A172 (cell line): ENCODE measurements at places on chromosomes 2 and 18.

DNA sequence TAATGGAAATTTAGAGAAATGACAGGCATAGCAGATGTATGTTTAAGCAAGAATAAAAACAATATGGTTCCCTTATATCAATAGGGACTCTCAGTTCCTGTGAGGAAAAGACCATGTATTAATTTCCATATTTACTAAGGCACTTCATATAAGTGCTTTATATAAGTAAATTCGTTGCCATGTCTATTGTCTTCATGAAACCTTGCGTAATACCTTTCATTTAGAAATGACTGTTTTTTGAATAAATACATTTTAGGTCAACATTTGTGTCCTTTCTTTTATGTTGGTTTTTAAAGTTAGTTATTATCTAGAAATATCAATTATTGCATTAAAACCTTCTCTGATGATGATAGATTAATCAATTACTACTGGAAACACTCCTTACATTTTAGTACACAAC is 83.3 kb downstream of the KCNS3 start:
- no peak for DNase-seq

- no peak for DNase-seq
These were observed 124.5 kb downstream of the SMAD7 start for GRCh38 chr18:48826271-48826670.

- DNase-seq = no peak
These were observed 8.8 kb downstream of the RALB start for GRCh38 chr2:120261387-120262006.

GRCh38 chr2:14189929-14190328 is 442.6 kb upstream of the LRATD1 start:
- peak; percentile 61 for DNase-seq

GRCh38 chr18:12645254-12645653 is 12.7 kb downstream of the SPIRE1 start:
- DNase-seq = no peak

DNA sequence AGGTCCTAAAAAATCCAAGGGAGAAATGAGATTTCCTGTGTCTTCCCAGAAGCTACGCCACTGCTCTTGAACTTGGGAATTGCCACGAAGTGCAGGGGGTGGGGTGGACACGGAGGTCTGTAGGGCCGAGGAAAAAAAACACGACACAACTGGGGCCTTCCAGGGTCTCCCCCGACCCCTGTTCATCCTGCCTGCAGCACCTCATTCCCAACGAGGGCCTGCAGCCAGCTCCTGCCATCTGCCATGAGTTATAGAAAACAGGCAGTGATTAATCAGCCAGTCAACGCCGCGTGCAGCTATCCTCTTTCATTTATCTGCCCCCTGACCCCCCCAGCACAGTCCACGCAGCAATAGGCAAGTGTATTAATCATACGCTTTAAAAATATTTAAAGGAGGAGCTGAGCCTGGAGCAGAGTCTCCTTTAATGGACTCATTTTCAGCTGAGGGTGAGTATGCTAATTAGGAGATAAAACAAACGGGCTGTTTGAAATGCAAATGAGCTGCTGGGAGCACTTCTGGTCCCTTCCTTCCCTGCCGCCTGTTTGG is 209.9 kb downstream of the TFCP2L1 start:
- peak; percentile 99 for DNase-seq

GRCh38 chr18:57429167-57430078 is 5.8 kb upstream of the ONECUT2 start:
- no peak for DNase-seq

DNA sequence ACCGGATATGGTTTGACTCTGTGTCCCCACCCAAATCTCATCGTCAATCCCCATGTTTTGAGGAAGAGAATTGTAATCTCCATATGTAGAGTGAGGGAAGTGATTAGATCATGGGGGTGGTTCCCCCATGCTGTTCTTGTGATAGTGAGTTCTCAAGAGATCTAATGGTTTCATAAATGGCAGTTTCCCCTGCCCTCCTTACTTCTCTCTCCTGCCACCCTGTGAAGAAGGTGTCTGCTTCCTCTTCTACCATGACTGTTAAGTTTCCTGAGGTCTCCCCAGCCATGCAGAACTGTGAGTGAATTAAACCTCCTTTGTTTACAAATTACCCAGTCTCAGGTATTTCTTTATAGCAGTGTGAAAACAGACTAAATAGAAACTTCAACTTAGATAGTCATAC is 69.5 kb downstream of the SESTD1 start:
- DNase-seq = no peak

GRCh38 chr2:235508371-235509160 is 14.7 kb downstream of the AGAP1 start:
- DNase-seq = no peak

GRCh38 chr2:237025090-237025865 is 60.4 kb upstream of the COPS8 start:
- peak; percentile 57 for DNase-seq

DNA sequence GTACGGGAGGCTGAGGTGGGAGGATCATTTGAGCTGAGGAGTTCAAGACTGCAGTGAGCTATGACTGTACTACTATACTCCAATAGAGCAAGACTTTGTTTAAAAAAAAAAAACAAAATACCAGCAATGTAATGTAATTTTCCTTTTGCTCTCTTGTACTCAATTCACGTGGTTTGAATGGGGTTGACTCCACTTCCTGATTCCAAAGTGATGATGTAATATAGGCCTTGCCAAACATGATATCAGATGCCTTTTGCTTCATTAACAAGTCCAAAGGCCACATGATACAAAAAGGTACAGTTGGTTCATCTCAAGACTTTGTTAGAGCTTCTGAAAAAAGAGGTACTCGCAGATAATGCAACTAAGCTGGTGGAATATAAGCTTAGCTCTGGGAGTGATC is 321.8 kb downstream of the ZEB2 start:
- DNase-seq = peak; percentile 66

DNA sequence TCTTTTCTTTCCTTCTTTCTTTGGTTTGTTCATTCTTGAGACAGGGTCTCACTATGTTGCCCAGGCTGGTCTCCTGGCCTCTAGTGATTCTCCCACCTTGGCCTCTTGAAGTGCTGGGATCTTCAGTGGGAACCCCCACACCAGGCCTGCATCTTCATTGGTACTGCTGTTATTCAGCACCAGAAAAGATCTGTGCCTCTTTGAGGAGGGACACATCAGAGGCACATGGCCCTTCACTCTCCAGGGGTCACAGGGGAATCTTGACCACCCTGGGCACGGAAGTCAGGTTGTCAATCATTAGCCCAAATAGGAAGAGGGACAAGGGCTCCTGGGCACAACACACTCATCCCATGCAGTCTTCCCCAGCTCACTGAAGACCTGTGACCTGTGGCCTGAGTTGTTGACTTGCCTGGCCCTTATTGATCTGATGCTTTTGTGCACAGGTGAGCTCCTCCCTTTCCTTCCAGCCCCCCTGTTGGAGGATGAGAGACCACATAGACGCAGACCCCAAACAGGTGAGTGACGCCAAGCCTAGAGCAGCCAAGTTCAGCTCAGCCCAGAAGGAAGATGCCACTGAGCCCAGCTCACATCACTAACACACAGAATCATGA is 33.0 kb upstream of the ODC1 start:
- no peak for DNase-seq

DNA sequence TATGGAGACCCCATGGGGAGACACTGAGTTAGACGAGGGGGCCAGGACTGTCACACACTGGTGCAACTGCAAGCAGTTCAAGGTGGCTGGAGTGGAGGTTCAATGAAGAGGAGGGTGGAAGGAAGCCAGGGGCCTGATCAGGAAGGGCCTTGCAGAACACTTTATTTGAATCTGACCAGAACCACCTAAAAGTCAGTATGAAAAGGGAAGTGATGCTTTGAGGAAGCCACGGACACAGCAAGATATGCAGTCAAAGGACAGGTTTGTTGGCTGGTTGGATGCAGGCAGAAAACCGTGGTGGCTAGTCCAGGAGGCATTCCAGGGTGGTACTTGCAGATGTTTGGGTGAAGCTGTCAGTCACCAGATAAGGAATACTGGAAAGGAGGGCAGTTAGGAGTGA is 3.5 kb upstream of the FAM124B start:
- DNase-seq = no peak

GRCh38 chr2:142980246-142981068 is 103.0 kb downstream of the KYNU start:
- peak; percentile 61 for DNase-seq

DNA sequence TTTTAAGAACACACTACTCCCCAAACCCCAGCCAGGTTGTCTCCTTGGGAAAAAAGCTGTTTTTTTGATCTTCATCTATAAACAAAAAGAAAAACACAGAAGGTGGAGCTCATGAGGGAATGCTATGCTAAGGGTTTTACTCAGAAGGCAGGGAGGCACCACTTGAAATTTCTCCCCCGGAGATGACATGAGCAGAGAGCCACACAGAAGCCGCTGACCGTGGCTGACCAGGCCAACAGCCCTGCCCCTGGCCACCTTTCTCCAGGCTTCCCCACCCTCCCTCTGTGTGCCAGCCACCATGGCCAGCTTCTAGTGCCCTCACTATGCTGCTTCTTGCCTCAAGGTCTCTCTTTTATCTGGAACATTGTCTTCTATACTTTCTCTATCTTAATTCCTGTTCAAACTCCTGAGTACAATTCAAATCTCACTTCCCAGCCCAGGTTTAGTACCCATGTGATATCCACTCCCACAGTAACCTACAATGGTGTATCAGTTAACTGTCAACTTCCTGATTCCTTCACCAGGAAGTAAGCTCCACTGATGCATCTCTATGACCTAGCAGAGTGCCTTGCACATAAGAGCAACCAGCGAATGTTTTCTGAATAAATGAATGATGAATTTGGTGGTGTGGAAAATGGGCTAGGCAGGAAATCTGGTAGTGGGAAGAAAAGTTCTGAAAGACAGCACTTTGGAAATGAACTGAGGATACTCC is 15.3 kb downstream of the LAPTM4A start:
- DNase-seq = no peak

- DNase-seq = no peak
These were observed 223.2 kb downstream of the LDLRAD4 start for GRCh38 chr18:13441736-13442135.

DNA sequence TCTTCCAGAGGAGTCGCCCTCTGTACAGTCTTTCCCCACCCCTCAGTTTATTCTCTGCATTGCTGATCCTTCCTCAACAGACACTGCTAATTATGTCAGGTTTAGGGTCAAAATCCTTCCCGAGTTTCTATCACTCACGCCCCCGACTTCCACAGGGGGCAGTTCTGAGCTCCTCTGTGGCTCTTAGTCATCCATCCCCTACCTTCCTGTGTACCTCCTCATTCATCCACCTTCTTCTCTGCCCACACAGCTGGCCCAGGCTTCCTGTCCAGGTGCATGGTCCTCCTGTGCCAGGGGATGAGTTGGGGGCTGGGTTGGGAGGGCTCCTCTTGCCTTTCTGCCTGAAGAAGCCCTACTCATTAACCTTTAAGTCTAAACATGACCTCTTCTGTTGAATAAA is 202.9 kb downstream of the ARL4C start:
- DNase-seq = peak; percentile 57

GRCh38 chr2:240160291-240161086 is 20.0 kb upstream of the OTOS start:
- no peak for DNase-seq

DNA sequence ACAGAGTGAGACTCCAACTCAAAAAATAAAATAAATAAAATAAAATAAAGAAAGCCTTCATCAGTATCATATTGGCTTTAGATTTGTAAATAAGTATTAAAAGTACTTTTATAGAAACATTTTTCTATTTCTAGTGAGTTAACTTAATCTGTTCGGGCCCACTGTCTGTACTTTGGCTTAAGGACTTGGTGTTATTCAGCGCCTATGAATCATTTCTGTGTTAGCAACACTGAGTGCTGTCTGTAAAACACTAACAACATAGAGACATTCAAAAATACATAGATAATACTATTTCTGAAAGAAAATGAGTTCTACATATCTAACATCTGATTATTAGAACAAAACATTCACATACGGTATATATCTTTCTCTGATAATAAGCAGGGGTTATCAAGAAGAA is 221.5 kb upstream of the CDH19 start:
- DNase-seq = no peak

DNA sequence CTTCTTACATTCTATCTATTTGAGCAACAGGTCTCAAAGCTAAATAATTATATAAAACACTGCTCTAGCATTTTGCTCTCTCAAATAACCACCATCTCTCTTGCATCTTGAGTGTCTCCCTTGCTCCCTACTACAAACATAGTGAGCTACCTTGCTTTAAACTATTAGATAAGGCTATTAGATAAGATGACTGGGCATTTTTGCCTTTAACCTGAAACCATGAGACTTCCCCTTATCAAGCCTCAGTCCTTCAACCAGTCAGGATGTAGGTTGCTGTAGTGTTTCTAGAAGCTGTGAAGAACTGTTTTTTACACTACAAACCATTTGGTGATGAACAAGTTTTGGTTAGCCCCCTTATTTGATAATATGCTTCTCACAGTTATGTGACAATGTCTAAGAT is 115.4 kb upstream of the MAP2 start:
- DNase-seq = no peak

GRCh38 chr2:217436386-217436785 is 566.4 kb downstream of the TNS1 start:
- DNase-seq = no peak

- DNase-seq = peak; percentile 89
These were observed 82.0 kb upstream of the RANBP2 start for GRCh38 chr2:108637304-108637669.

DNA sequence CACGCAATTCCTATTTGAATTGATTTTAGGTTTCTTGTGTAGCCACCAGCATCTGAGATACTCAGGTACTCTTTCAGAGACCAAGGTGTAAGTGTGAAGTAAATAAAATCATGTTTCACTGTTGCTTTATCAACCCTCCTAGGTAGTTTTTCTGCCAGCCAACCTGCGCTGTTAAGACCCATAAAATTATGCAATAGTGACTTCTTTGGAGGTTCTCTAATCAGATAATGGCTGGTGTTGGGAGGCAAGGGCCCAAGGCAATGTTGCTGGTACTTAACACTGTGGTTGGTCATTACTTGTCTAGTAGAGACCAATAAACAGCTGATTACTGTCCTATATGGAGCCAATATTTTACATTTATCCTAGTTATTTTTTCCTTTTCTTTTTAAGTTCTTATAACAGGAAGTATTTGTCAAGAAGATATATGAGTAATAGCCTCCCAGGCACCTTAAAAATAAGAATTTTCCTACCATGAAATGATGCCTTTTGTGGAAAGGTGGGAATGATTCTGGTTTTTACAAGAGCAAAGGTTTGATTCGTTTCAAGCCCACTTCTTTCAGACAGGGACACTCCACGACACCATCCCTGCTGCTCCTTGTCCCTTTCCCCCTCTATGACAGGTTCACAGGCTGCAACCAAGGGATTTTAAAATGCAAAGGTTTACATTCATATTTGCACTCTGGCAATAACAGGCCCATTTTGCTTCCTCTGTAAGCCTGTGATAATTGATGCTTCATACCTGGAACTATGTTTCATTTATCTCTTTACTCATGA is 259.3 kb downstream of the MEIS1 start:
- no peak for DNase-seq

GRCh38 chr2:190786404-190787166 is 94.0 kb upstream of the GLS start:
- DNase-seq = peak; percentile 12
